ENCODE measurements at places on chromosomes 4 and X. TPM values are rescaled to one million over a fixed set of nuclear protein-coding genes. Genes with fewer than 3 reads are reported as not detected.

DNA sequence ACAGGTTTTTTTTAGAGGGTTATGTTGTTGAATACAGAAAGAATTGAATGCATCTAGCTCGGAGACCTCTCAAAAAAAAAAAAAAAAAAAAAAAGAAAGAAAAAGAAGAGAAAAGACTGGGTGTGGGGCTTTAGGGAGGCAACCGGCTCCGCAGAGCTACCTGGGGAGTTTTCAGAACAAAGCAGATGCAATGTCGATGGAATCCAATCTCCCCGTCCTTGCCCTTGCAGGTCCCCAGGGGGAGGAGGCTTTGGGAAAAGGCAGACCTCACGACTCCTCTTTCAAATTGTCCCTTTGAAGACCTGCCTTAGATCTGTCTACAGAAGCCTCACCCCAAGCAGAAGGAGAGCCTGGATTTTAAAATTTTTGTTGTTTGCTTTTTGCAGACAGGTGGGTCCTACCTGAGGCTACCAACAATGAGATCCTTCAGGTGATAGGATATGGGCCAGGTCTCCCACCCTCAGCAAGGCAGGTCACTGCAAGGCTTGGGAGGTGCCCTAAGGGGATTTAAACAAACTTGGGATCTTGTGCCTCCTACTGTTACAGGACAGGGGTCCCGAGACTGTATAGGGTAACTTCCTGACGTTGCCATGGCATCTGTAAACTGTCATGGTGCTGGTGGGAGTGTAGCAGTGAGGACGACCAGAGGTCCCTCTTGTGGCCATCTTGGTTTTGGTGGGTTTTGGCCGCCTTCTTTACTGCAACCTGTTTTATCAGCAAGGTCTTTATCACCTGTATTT is 75.2 kb upstream of the PRKX start:
- H3K4me3 ChIP-seq = no peak overlapping the region
- H3K27me3 ChIP-seq = no peaks in the 10 kb centered on the region
- no peaks in the 10 kb centered on the region for H3K36me3 ChIP-seq
- H3K4me1 ChIP-seq = no peaks in the 10 kb centered on the region
- no peak overlapping the region for H3K27ac ChIP-seq

Gene SHROOM2
- total RNA-seq = 9.9 TPM

Gene DEFB131A
- total RNA-seq = not detected

DNA sequence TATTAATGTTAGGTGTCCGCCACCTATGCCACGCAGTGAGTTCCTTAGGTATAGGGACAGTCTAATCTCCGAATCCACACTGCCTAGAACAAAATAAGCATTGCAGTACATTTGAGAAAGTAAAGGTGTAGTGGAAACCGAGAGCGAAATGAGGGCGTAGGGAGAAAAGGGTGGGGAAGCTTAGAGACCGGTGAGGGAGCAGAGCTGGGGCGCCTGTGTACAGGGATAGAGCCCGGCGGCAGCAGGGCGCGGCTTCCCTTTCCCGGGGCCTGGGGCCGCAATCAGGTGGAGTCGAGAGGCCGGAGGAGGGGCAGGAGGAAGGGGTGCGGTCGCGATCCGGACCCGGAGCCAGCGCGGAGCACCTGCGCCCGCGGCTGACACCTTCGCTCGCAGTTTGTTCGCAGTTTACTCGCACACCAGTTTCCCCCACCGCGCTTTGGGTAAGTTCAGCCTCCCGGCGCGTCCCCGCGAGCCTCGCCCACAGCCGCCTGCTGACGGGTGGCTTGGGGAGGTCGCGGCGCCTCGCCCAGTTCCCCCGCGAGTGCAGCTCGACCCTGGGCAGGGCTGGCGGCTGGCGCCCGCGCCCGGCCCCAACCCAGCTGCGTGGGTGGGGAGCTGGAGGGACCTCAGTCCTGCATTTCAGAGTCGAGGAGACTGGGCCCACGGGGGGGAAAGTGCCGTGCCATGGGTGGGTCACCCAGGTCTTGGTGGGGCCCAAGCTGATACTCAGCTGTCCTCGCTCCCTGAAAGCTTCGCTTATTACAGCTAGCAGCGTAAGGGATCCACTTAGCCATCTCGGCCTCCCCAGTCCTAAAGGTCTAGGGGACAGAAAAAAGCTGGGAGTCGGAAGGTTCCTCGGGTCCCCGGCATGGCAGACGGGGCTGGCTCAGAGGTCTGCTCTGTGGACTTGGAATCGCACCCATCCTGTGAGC is at the start of gene ANXA3:
ANXA3 (plus strand) TSS at position 351 of the 932 bp plus-strand sequence. CDS start 2,704 bp downstream, outside the sequence.
- peak within 1 kb of the TSS; percentile 53 for H3K27ac ChIP-seq
- H3K27me3 ChIP-seq = no peaks in the 10 kb centered on the region
- H3K4me3 ChIP-seq = peak within 1 kb of the TSS; percentile 4
- DNase-seq = peak; percentile 48
- peaks cover 10% of the 10 kb centered on the region for H3K4me1 ChIP-seq
- no peaks in the 10 kb centered on the region for H3K36me3 ChIP-seq

Gene DCHS2
- 0.33 TPM for total RNA-seq

- no peak overlapping the region for H3K4me3 ChIP-seq
- no peak for DNase-seq
- H3K27me3 ChIP-seq = no peaks in the 10 kb centered on the region
- no peak overlapping the region for H3K27ac ChIP-seq
Measured at GRCh38 chrX:1584237-1585011, 7.0 kb upstream of the AKAP17A start.

DNA sequence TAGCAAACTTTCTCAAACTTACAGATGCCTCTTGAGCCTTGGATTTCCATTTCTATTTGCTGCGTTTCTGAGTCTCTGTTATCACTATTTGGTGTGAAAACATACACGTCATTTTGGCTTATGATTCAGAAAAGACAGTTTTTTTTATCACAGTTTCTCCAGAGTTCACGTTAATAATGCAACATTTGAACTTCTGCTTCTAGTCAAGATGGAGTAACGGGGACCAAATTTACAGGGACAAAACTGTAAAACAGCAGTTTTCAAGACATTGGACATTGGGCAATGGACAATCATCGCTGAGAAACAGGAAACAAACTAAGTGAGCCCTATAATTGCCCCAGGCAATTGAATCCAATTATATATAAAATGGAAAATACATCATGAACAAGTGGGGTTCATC is 36.2 kb upstream of the TASL start:
- no peak overlapping the region for H3K4me3 ChIP-seq
- DNase-seq = peak; percentile 8
- no peak overlapping the region for H3K27ac ChIP-seq
- no peaks in the 10 kb centered on the region for H3K36me3 ChIP-seq
- no peaks in the 10 kb centered on the region for H3K27me3 ChIP-seq
- H3K4me1 ChIP-seq = no peaks in the 10 kb centered on the region

Gene ERCC6L
- total RNA-seq = not detected

- no peaks in the 10 kb centered on the region for H3K27me3 ChIP-seq
- H3K27ac ChIP-seq = no peak overlapping the region
- H3K4me1 ChIP-seq = no peaks in the 10 kb centered on the region
- no peaks in the 10 kb centered on the region for H3K36me3 ChIP-seq
- H3K4me3 ChIP-seq = no peak overlapping the region
Measured at GRCh38 chr4:187188741-187189140, 465.1 kb upstream of the FAT1 start.

- H3K4me3 ChIP-seq = no peak overlapping the region
- DNase-seq = no peak
- H3K36me3 ChIP-seq = no peaks in the 10 kb centered on the region
- H3K27me3 ChIP-seq = no peaks in the 10 kb centered on the region
Measured at GRCh38 chr4:38170338-38171169, 210.4 kb downstream of the PTTG2 start.
